ENCODE measurements at places on chromosomes 2 and 18.

DNA sequence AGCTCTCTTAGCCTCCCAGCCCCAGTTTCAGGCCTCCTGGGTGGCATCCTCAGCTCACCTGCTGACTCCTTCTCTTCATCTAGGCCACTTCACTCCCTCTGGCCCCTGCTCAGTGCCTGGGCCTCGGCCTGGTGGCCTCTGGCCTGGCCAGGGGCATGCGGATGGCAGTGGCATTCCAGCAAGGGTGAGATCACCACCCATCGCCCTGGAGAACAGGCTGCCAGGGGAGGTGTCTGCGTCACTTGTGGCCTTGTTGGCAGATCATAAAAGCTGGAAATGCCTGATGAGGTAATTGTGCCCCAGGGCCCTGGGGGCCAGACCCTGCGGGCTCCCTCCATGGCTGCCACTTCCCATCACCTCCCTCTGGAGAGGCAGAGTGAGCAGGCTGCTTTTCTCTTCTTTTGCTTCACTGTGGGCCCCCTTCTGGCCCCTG lies 72.5 kb upstream of the SMAD2 start:
- DNase-seq: no peak

DNA sequence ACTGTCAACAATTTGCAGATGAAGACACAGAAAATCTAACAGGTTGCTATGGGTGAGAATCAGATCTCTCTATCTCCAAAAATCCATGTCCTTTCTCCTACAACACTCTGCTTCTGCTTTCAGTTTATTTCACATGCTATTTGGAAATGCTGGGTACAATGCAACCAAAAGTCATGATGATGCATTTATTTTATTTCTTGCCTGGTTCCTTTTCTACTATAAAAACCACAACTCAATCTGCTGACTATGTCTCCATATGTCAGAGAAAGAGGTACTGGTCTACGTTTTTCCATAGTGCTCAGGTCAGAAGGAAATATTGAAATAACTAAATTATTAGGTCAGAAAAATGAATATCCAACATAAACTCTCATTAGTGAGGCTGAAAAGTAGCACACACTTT lies 20.5 kb downstream of the RAD51AP2 start:
- DNase-seq: no peak

DNA sequence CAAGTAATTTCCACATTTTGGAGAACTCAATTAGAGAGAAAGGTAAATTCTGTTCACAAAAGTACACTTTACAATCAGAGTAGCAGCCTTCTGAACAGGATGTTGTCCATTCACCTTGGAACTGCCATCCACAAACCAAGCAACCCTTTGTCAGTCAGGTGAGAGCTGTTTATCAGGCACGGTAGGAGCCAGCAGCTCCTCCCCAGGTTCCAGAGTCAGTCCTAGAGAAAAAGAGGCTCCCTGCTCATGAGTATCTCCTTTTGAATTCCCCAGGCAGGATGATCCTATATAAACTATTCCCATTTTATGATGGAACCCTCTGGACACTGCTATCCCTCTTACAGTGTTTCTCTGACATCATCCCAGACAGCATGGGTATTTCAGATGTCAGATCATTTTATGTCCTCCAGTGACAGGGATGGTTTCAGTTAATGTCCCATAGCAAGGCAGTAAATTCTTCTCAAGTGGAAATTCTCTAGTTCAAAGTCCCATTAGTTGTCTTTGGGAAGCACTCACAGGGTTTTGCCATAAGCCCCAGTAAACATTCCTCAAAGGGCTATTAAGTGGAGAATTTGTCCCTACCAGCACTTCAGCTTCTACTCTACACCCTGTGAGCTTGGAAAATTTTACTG lies 34.5 kb upstream of the CSRNP3 start:
- DNase-seq: no peak

- DNase-seq: no peak
These were observed 145.5 kb upstream of the ITGA6 start for GRCh38 chr2:172281648-172282570.

GRCh38 chr2:108981846-108982245 lies 7.2 kb downstream of the EDAR start:
- DNase-seq: no peak

DNA sequence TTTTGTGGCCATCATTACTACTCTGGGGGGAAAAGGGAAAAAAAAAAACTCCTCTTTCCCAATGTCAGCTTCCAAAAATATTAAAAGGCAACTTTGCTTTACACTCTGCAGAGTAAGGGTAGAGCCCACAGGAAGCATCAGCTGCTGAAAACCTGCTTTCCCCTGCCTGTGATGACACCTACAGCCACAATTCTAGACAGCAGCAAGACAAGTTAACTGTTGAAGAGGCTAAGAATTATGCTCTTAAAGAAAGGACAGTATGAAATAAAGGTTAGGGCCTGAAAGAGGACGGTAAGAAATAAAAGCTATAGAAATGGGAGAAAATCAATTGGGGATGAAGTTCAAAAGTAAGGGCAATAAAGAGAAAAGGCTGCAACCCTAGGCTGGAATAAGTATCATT lies 3.0 kb downstream of the PDE11A start:
- DNase-seq: no peak

- DNase-seq: no peak
These were observed 36.5 kb downstream of the ZRANB3 start for GRCh38 chr2:135494503-135494902.

GRCh38 chr18:41751161-41751560 lies 203.9 kb upstream of the PIK3C3 start:
- DNase-seq: no peak

- no peak for DNase-seq
These were observed 5.4 kb upstream of the RNASEH1 start for GRCh38 chr2:3563521-3563976.

- no peak for DNase-seq
These were observed 568.5 kb upstream of the SOX11 start for GRCh38 chr2:5123582-5124196.

DNA sequence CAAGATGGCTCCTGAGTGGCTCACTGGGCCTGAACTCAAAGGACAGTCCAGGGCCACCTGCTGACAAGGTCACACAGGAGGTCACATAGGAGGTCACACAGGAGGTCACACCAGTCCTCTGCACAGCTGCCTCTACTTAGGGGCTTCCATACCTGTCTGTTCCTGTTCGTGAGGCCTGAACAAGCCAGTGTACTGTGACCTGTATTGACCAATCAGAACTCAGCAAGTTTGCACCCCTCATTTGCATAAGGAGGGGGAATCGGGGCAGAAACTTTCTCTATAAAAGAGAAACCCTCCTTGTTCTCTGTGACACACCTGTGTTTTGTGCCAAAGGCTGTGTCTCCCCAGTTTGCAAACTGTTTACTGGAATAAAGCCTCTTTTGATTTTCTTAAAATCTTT lies 478.9 kb downstream of the EIPR1 start:
- no peak for DNase-seq

DNA sequence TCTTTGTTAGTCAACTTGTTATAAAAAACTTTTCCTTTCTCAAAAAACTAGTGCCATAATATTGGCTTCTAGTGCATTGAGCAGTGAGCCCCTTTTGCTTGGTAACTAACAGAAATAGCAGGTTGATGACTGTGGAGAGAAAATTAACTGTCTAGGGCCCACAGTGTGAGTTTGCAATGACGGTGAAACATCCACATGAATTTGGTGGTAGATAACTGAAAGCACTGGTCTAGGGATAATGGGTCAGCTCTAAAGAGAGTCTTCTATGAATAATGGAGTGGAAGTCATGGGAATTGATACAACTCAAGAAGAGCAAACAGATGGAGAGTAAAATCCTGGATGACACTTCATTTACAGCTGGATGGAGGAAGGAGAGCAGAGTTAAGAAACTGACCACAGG lies 245.4 kb downstream of the METTL4 start:
- DNase-seq: no peak

DNA sequence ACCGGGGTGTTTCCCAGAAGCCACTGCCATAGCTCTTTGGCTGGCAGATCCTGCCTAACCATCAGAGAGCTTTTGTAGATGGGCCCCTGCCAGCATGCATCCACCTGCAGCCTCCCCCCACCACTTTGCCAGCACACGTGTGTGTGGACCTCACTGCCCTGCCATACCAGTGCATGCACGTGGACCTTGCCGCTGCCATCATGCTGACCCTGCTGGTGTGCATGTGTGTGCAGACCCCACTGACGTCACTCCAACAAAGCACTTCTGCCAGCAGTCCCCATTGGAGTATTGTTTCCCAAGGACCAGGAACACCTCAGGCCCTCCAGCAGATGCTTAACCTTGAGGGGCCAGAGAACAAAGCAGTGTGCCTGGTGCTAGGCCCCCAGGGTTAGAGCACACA lies 71.4 kb downstream of the STRADB start:
- DNase-seq: no peak

GRCh38 chr18:41391616-41392595 lies 563.1 kb upstream of the PIK3C3 start:
- no peak for DNase-seq

- DNase-seq: no peak
These were observed 82.1 kb downstream of the HS1BP3 start for GRCh38 chr2:20568501-20569463.

Measured in activated CD8-positive, alpha-beta memory T cell treated with anti-CD3 and anti-CD28 coated beads for 4 hours (primary cell).